Bronchial smooth muscle cell (primary cell): ENCODE measurements at places on chromosomes 13 and 19. TPM values are rescaled to one million over a fixed set of nuclear protein-coding genes. Genes with fewer than 3 reads are reported as not detected.

The SHC2 gene
- 1.7 and 2.5 TPM in 2 replicates for total RNA-seq

The STRN4 gene
- 52.0 and 63.6 TPM in 2 replicates for total RNA-seq

The TMEM86B gene
- 0.95 and 1.5 TPM in 2 replicates for total RNA-seq

The SPACA4 gene
- not detected in 2 replicates for total RNA-seq

The FAM124A gene
- under 0.01 TPM in 2 replicates for total RNA-seq

The SERP2 gene
- total RNA-seq, result 10.6 and 11.0 TPM in 2 replicates

The SMARCA4 gene
- total RNA-seq, result 41.5 and 53.0 TPM in 2 replicates

The ECSIT gene
- 29.6 and 71.3 TPM in 2 replicates for total RNA-seq

The CPB2 gene
- total RNA-seq, result not detected in 2 replicates

The BEST2 gene
- under 0.01 TPM in 2 replicates for total RNA-seq

The MOB3A gene
- 12.1 and 19.2 TPM in 2 replicates for total RNA-seq

The ZNF575 gene
- 0.16 and 0.60 TPM in 2 replicates for total RNA-seq
